ENCODE measurements at places on chromosomes 3 and 15.

- H3K4me3 ChIP-seq = no peak overlapping the region
- no peaks in the 10 kb centered on the region for H3K36me3 ChIP-seq
- H3K27me3 ChIP-seq = no peaks in the 10 kb centered on the region
- no peak overlapping the region for H3K27ac ChIP-seq
These were observed 101.2 kb downstream of the FRMD5 start for GRCh38 chr15:44093836-44094235.

DNA sequence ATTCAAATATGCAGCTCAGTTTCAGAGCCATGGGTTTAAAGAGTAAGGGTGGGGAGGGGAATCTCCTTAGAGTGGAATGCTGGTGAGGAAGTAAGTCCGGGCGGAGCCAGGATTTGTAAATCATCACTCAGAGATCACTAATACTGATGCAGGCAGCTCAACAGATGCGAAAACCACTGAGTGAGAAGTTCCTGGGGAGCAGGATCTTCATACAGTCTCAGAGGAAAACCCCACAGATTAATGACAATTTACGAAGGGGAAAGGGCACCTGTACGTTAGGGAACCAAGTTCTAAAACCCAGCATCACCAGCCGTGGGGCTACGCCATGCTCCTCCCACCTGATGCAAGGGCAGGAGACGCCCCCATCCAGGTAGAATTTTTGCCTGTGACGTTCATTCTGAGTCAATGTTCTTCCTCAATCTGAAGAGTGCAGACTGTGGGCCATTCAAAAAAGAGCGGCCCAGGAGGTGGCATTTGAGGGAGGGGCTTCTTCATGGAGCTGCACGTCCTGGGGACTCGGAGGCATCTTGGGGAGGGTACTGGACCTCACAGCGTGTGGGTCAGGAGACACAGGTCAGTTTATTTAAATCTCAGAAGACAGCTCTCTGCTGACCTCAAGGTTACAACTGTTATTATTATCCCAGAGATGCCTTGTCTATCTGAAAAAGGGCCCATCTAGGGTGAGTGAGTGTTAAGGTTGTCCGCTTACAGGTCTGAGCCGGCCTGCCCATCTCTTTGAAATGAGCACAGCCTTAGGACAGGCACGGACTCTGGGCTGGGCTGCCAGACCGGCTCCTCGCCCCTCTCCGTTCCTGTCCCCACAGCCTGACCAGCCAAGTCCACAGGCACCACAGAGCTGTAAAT, 228.0 kb downstream of the XXYLT1 start:
- H3K27ac ChIP-seq = no peak overlapping the region
- no peak for DNase-seq
- no peaks in the 10 kb centered on the region for H3K36me3 ChIP-seq

- H3K27me3 ChIP-seq = no peaks in the 10 kb centered on the region
- H3K36me3 ChIP-seq = no peaks in the 10 kb centered on the region
- H3K4me1 ChIP-seq = peaks cover 9% of the 10 kb centered on the region
- no peak for DNase-seq
- no peak overlapping the region for H3K4me3 ChIP-seq
These were observed 192.9 kb upstream of the EIF1B start for GRCh38 chr3:40116478-40117177.

DNA sequence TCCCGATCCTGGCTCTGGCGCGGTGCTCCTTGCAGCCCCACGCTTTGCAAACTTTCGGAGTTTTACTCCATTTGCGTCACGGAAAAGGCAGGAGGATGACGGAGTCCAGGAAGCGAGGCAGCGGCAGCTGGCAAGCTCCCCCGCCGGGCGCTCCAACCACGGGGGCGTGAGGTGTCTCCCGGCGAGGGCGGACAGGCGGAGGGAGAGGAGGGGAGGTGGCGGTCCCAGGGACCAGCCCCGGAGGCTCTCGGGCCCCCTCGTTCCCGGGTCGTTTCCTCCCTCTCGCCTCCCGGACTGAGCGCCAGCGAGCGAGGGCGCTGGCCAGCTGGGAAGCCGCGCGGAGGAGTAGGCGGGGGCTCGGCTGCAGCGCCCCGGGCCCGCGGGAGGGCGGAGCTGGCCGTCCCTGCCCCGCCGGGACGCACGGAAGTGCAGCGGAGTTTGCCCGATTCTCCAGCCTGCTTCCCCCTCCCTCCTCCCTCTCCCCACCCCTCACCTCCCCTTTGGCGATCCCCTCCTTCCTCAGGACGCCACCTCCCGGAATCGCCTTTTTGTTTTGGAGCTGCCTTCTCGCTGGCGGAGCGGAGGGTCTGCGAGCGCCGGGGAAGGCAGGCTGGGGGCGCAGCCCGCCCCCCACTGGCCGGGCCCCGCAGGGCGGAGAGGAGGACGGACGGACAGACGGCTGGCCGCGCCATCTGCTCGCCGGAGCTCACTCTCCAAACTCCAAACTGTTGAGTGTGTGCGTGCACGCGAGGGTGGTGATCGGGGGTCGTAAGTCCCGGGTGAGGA, at the start of gene SNX33:
SNX33 (plus strand) TSS at position 543 of the 786 bp plus-strand sequence. CDS start 1,191 bp downstream, outside the sequence.
- H3K27me3 ChIP-seq = peaks cover 3% of the 10 kb centered on the region
- peak; percentile 61 for DNase-seq
- H3K36me3 ChIP-seq = no peaks in the 10 kb centered on the region
- peaks cover 52% of the 10 kb centered on the region for H3K4me1 ChIP-seq
- peak within 1 kb of the TSS; percentile 95 for H3K27ac ChIP-seq

DNA sequence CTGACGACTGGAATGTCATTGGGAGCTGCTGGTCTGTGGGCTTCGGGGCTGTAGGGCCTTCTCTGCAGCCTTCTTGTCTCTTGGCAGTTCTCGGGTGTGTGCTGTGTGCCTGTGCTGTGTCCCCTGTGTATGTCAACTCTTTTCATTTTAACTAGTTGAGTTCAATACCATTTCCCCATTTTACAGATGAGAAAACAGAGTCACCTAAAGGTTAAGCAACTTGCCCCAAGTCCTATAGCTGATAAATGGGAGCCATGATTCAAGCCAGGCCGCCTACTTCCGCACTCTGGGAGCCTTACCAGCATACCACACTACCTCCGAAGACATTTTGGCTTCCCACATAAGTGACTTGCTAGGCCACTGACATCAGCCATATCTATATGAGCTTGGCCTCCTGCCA, 85.7 kb downstream of the FAM81A start:
- H3K36me3 ChIP-seq = no peaks in the 10 kb centered on the region
- no peak overlapping the region for H3K4me3 ChIP-seq
- no peak for DNase-seq
- no peaks in the 10 kb centered on the region for H3K27me3 ChIP-seq
- no peak overlapping the region for H3K27ac ChIP-seq

- DNase-seq = no peak
- H3K4me3 ChIP-seq = no peak overlapping the region
These were observed 14.8 kb downstream of the PDE12 start for GRCh38 chr3:57570878-57571277.

DNA sequence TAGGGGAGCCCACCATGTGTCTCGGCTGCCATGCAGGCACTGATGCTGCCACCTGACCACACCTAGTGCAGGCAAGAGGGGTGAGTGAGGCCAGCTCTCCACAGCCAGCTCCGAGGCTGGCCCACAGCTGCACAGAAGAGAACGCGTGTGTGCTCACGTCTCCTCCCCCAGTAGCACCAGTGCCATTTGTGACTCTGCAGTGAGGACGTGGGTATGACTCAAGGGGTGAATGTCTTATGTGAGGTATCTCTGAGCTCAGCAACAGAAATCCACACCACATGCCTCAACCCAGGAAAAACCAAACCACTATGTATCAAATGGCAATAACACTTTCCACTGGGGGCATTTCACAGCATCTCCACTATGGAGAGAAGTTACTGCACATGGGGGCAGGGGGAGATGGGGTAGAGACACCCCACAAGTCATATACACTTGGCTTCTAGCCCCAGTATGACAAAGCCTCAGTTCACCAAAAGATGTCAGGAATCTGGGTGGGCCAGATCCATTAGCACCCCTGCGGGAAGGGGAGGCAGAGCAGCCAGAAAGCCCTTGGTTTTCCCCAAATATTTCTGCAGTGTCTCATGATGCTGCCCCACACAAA, 87.6 kb downstream of the LRIG1 start:
- no peaks in the 10 kb centered on the region for H3K36me3 ChIP-seq
- H3K4me1 ChIP-seq = peaks cover 9% of the 10 kb centered on the region
- H3K4me3 ChIP-seq = no peak overlapping the region
- H3K27me3 ChIP-seq = no peaks in the 10 kb centered on the region

- peaks cover 2% of the 10 kb centered on the region for H3K27me3 ChIP-seq
- H3K4me1 ChIP-seq = peaks cover 7% of the 10 kb centered on the region
- peak overlapping the region; percentile 24 for H3K27ac ChIP-seq
- no peak overlapping the region for H3K4me3 ChIP-seq
- DNase-seq = no peak
- no peaks in the 10 kb centered on the region for H3K36me3 ChIP-seq
These were observed 24.2 kb upstream of the BUB1B start for GRCh38 chr15:40136470-40137302.

DNA sequence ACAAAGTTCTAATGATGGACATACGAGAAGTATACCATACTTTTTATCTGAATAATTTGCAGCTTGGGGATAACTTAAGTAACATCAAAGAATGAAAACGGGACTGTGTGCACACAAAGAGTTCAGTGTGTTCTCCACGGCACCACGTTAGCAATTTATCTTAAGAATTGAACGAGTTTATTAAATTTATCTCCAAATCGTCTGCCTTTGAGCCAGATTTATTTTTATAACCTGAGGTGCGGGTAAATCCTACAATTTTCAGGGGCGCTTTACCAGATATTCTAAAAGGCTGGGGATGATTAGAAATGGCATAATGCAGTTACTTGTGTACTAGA, 3.5 kb downstream of the CHD2 start:
- no peaks in the 10 kb centered on the region for H3K27me3 ChIP-seq
- H3K4me3 ChIP-seq = peak overlapping the region; percentile 90
- no peak for DNase-seq

GRCh38 chr3:197761784-197762183, 12.1 kb downstream of the FYTTD1 start:
- no peak overlapping the region for H3K27ac ChIP-seq
- no peaks in the 10 kb centered on the region for H3K27me3 ChIP-seq
- H3K4me1 ChIP-seq = no peaks in the 10 kb centered on the region
- no peak for DNase-seq
- peaks cover 18% of the 10 kb centered on the region for H3K36me3 ChIP-seq
- no peak overlapping the region for H3K4me3 ChIP-seq

DNA sequence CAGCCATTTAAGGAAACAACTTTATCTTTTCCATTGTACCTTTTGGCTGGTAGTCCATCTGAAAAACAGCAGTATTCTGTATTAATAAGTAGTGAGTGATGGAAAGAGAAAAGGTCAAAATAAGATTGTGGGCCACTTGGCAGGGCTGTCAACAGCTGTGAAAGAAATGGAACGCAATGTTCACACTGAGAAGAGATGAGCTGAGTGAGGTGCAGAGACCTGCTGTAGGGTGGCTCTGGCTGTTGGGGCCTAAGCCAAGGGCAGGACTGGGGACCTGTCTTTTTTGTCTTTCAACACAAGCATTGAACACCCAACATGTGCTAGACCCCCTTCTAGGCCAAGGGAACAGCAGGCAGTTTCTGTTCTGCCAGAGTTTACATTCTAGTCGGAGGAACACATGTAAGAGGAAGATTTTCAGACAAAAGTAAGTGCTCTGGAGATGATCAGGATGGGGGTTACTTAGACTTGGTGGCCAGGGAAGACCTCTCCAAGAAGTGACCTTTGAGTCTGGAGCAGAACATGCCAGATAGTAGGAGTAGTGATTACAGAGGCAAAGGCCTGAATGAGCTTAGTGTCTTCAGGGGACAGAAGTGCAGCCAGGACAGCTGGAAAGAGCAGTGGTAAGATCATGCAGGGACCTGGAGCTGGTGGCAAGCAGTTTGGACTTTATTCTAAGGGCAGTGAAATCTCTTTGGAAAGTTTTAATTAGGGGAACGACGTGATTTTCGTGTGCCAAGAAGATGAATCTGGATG, 29.6 kb downstream of the TSEN2 start:
- H3K4me1 ChIP-seq = peaks cover 5% of the 10 kb centered on the region
- H3K36me3 ChIP-seq = peaks cover 5% of the 10 kb centered on the region
- no peak overlapping the region for H3K27ac ChIP-seq
- no peaks in the 10 kb centered on the region for H3K27me3 ChIP-seq

DNA sequence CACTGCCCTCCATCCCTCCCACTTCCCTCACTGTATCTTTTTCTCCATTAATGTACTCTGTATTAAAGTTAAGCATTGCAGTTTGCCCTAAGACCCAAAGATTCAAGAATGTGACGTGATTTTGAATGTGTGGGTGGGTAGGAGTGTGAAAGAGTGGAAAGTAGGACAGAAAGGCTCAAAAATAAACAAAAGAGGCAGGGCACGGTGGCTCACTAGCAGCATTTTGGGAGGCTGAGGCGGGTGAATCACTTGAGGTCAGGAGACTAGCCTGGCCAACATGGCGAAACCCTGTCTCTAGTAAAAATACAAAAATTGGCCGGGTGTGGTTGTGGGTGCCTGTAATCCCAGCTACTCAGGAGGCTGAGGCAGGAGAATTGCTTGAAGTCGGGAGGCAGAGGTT, 18.4 kb downstream of the TFRC start:
- no peak for DNase-seq
- H3K36me3 ChIP-seq = peaks cover 44% of the 10 kb centered on the region
- H3K4me1 ChIP-seq = no peaks in the 10 kb centered on the region

- no peaks in the 10 kb centered on the region for H3K4me1 ChIP-seq
- H3K36me3 ChIP-seq = no peaks in the 10 kb centered on the region
- H3K27ac ChIP-seq = no peak overlapping the region
- no peak for DNase-seq
- H3K27me3 ChIP-seq = no peaks in the 10 kb centered on the region
These were observed 843.4 kb upstream of the DPPA4 start for GRCh38 chr3:110180733-110181132.

DNA sequence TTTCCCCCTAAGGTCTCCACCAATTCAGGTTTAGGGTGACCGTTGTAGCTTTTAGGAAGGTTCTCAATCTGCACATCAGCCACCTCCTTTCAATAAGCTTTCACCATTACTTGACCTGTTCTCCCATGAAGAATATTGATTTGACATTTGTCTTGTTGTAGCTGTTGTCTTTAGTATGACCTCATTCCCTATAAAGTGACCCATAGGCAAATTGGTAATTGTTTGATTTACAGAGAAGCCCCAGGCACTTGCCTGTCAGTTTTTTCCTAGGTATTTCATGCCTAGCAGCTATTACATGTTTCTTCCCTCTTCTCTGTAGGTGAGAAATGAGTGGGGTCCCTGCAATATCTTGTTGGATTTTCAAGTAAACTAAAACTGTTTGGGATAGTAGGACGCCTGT, 36.0 kb downstream of the CHD2 start:
- DNase-seq = no peak
- peaks cover 44% of the 10 kb centered on the region for H3K36me3 ChIP-seq
- H3K27ac ChIP-seq = no peak overlapping the region
- no peak overlapping the region for H3K4me3 ChIP-seq

DNA sequence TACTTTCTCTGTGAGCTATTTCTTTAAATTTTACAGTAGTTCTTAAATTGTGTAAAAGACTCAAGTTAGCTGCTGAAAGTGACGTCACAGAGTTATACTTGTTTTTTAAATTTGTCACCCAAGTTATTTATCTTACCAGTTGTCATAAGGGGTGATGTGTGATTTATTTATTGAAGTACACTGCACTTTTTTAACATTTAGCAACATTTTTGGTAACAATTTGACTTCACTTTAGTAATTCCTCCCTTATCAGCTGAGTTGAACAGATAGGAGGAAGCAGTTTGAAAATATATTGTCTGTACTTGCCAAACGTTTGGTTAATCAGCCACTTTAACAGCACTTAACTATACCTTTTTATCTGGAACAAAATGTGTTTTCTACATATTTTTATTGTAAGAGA, 3.8 kb downstream of the STT3B start:
- peaks cover 49% of the 10 kb centered on the region for H3K4me1 ChIP-seq
- no peaks in the 10 kb centered on the region for H3K27me3 ChIP-seq
- no peak for DNase-seq
- H3K27ac ChIP-seq = peak overlapping the region; percentile 87
- peaks cover 13% of the 10 kb centered on the region for H3K36me3 ChIP-seq
